ENCODE measurements at places on chromosomes 3 and 15. TPM values are rescaled to one million over a fixed set of nuclear protein-coding genes. Genes with fewer than 3 reads are reported as not detected.

Gene PLIN1
- total RNA-seq = not detected

Gene PRTG
- total RNA-seq = 0.09 TPM

Gene GPR27
- not detected for total RNA-seq

Gene PRR20G
- not detected for total RNA-seq

Gene ROPN1
- total RNA-seq = not detected

Gene RHCG
- total RNA-seq = not detected

- H3K4me3 ChIP-seq = no peak overlapping the region
- H3K4me1 ChIP-seq = no peaks in the 10 kb centered on the region
- H3K27me3 ChIP-seq = no peaks in the 10 kb centered on the region
- DNase-seq = no peak
- no peaks in the 10 kb centered on the region for H3K36me3 ChIP-seq
These were observed 18.9 kb upstream of the SLC27A2 start for GRCh38 chr15:50162969-50163718.

GRCh38 chr3:133038089-133038730, at the start of gene TMEM108:
TSS of gene TMEM108 (plus strand) at chr3:133038391.
- no peaks in the 10 kb centered on the region for H3K36me3 ChIP-seq
- no peak within 1 kb of the TSS for H3K27ac ChIP-seq
- DNase-seq = peak; percentile 92
- peak within 1 kb of the TSS; percentile 58 for H3K4me3 ChIP-seq

DNA sequence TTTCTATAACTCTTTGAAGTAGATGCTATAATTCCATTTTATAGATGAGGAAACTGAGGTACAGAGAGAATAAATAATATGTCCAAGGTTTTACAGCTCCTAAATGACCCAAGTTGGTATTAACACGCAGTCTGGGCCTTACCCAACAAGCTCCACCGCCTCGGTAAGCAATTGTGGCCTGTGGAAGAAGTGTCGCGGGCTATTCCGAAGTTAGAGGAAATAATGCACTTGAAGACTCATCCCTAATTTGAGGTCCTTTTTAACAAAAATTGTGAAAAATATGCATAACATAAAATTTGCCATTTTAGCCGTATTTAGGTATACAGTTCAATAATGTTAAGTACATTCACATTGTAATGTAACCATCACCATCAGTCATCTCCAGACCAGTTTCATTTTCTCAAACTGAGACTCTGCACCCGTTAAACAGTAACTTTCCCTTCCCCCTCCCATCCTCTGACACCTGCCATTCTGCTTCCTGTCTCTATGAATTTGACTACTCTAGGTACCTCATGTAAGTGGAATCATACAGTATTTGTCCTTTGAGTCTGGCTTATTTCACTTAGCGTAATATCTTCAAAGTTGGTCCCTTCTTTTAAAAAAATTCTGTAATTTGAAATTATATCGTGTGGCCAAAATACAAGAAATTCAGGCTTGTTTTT, 18.2 kb downstream of the IDH3A start:
- H3K27me3 ChIP-seq = no peaks in the 10 kb centered on the region
- peaks cover 94% of the 10 kb centered on the region for H3K36me3 ChIP-seq
- H3K4me3 ChIP-seq = no peak overlapping the region
- DNase-seq = no peak
- no peaks in the 10 kb centered on the region for H3K4me1 ChIP-seq

GRCh38 chr15:59017449-59017848, 30.0 kb downstream of the RNF111 start:
- H3K27me3 ChIP-seq = no peaks in the 10 kb centered on the region
- no peaks in the 10 kb centered on the region for H3K4me1 ChIP-seq
- H3K4me3 ChIP-seq = no peak overlapping the region
- H3K27ac ChIP-seq = peak overlapping the region; percentile 38

GRCh38 chr15:67025719-67026609, 39.4 kb upstream of the SMAD3 start:
- no peaks in the 10 kb centered on the region for H3K27me3 ChIP-seq
- H3K4me1 ChIP-seq = peaks cover 46% of the 10 kb centered on the region
- no peak overlapping the region for H3K4me3 ChIP-seq
- peak; percentile 56 for DNase-seq

- peaks cover 12% of the 10 kb centered on the region for H3K4me1 ChIP-seq
- peak; percentile 52 for DNase-seq
- peak overlapping the region; percentile 74 for H3K27ac ChIP-seq
- no peak overlapping the region for H3K4me3 ChIP-seq
- no peaks in the 10 kb centered on the region for H3K27me3 ChIP-seq
These were observed 6.0 kb upstream of the TMEM87A start for GRCh38 chr15:42279234-42279723.

GRCh38 chr3:148708409-148708808, 10.7 kb downstream of the AGTR1 start:
- no peaks in the 10 kb centered on the region for H3K4me1 ChIP-seq
- H3K27ac ChIP-seq = no peak overlapping the region
- H3K36me3 ChIP-seq = no peaks in the 10 kb centered on the region
- H3K4me3 ChIP-seq = no peak overlapping the region
- H3K27me3 ChIP-seq = no peaks in the 10 kb centered on the region
- DNase-seq = no peak

- H3K36me3 ChIP-seq = no peaks in the 10 kb centered on the region
- H3K4me1 ChIP-seq = peaks cover 8% of the 10 kb centered on the region
- no peak within 1 kb of the TSS for H3K4me3 ChIP-seq
- H3K27me3 ChIP-seq = peaks cover 14% of the 10 kb centered on the region
- DNase-seq = no peak
These were observed at the start of gene INSYN1 for GRCh38 chr15:73753250-73754130. TSS of gene INSYN1 (minus strand) at chr15:73753351. CDS start at chr15:73751130, 2,221 bp downstream.

DNA sequence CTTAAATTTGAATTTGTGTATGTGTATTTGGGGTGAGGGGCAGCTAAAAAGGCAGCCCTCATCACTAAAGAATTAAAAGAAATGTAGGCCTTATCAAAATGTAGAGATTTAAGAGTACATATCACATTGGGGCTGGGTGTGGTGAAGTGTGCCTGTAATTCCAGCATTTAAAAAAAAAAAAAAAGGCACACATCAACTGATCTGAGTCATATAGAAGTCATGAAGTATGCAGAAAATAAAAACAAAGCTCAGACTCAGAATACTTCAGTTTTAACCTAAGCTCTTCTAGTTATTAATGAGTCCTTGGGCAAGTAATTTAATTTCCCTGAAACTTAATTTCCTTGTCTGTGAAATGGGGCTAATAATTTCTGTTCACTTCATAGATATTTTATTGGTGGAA, 31.6 kb downstream of the SLC24A1 start:
- DNase-seq = no peak
- no peak overlapping the region for H3K4me3 ChIP-seq
- peaks cover 9% of the 10 kb centered on the region for H3K36me3 ChIP-seq
- H3K27me3 ChIP-seq = no peaks in the 10 kb centered on the region
- H3K4me1 ChIP-seq = peaks cover 7% of the 10 kb centered on the region

DNA sequence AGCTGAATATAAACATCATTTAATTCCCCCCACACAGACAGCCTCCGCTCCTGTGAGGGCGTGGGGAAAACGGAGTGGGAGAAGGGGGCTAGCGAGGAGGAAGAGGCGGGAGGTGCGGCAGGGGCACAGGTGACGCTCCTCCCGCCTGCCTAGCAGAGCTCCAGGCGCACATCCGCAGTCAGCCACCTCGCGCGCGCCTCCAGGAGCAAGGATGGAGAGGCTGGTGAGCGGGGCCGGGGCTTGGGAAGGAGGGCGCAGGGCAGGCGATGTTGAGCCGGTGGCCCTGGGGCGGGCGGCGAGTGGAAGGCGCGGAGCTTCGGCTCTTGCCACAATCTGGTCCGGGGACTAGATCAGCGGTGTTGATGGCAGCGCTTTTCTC, at the start of gene CD200:
Gene CD200, plus strand, starts transcription at position 155 of the 379 bp plus-strand sequence. Its CDS starts 57 bp downstream, at position 212.
- H3K4me3 ChIP-seq = no peak within 1 kb of the TSS
- peaks cover 3% of the 10 kb centered on the region for H3K27me3 ChIP-seq
- H3K27ac ChIP-seq = no peak within 1 kb of the TSS
- peaks cover 6% of the 10 kb centered on the region for H3K4me1 ChIP-seq
- no peaks in the 10 kb centered on the region for H3K36me3 ChIP-seq

- no peak overlapping the region for H3K27ac ChIP-seq
- no peak overlapping the region for H3K4me3 ChIP-seq
- no peaks in the 10 kb centered on the region for H3K4me1 ChIP-seq
These were observed 415.6 kb downstream of the OXSM start for GRCh38 chr3:26205475-26205874.

Measured in K562 (cell line).